ENCODE measurements at places on chromosomes 4 and X. TPM values are rescaled to one million over a fixed set of nuclear protein-coding genes. Genes with fewer than 3 reads are reported as not detected.

Gene RHOXF2B
- not detected for total RNA-seq

GRCh38 chrX:23644744-23645143 is 22.5 kb upstream of the PRDX4 start:
- DNase-seq = no peak

Gene AP1AR
- 24.2 TPM for total RNA-seq

Gene PAGE5
- not detected for total RNA-seq

GRCh38 chrX:7132335-7133049 is 15.0 kb upstream of the STS start:
- peak; percentile 65 for DNase-seq

DNA sequence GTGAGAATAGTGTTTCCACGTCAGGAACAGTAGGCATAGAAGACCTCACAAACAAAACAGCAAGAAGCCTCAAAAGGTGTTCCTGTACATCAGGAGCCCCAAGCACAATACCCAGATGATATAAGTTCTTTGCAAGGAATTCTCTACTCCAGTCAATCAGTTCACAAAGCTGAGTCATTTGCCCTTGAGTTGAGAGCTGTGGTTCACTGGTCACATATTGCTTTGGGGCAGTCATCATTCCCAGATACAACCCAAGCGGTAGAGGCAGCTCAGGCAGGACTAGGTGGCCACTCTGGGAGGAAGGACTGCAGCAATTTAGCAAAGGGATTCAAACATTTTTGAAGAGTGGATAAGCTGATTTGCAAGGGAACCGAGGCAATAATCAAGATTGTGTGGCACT is 551.5 kb upstream of the ZFP42 start:
- DNase-seq = no peak

Gene SPP1
- 13.2 TPM for total RNA-seq

DNA sequence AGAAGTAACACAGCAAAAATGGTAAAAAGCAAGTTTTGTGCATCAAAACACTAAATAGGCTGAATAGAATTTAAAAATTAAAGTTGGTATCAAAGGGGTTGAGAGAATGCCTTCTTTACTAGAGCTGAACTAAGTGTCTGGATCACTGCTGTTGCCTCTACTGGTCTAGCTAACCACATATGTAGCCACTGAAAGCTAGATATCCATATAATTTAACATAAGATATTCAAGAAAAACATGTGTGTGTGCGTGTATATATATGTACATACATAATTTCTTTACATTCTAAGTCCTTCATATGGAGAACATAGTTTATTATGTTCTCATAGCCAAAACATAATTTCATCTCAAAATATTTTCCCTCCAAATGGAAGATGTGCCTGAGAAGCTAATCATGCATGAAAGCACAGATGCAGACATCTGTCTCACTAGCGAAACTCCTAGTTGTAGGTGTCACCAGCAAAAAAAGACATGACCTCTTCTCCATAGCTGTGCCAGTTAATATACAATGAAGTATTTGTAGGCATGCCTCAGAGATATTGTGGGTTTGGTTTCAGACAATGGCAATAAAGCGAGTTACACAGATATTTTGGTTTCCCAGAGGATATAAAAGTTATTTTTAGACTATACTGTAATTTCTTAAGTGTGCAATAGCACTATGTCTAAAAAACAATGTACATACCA is 47.3 kb downstream of the PDE5A start:
- DNase-seq = no peak

GRCh38 chrX:19661961-19662360 is 146.7 kb upstream of the MAP3K15 start:
- DNase-seq = no peak

- DNase-seq = no peak
Measured at GRCh38 chr4:117831060-117831683, 203.1 kb upstream of the NDST3 start.

- DNase-seq = no peak
Measured at GRCh38 chr4:7693237-7693608, 246.4 kb downstream of the AFAP1 start.

Gene GAB3
- total RNA-seq = 0.42 TPM

GRCh38 chr4:148434075-148434773 is 8.0 kb downstream of the NR3C2 start:
- DNase-seq = no peak

All from H9 (cell line).